ENCODE measurements at places on chromosomes 2 and 18.

DNA sequence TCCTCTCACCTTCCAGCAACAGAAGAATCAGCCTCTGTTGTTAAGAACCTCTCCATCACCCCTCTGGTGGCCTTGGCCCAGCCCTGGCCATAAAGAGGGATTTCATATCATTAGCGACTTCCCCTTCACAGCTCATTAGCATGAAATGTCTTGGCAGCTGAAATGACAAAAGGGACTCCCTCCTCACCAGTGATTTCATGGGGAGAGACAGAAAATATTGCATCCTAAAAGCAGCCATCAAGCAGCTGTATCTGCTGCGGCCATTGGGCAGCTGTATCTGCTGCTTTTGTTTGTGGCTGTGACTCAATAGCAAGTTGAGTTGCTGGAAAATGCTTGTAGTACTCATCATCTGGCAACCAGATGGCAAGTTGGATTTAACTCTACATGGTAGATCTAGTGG, 105.9 kb upstream of the RMDN2 start:
- no peak for DNase-seq

DNA sequence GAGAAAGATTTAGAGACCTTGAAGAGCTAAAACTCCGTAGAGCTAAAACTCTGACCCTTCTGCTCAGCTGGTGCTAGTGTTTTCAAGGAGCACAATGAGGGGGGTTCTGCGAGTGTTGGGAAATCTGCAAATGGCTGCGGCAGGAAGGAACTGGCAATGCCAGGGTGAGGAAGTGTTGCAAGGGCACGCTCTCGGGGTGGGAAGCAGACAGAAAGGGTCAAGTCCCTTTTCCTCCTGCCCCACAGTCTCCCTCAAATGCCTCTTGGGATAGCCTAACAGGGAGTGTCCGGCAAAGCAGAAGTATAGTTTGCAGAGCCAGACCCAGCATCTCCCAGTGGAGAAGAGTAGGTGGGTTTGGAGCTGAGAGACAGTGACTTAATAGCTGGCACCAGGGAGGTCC, 60.5 kb downstream of the NCAPH start:
- DNase-seq: no peak

DNA sequence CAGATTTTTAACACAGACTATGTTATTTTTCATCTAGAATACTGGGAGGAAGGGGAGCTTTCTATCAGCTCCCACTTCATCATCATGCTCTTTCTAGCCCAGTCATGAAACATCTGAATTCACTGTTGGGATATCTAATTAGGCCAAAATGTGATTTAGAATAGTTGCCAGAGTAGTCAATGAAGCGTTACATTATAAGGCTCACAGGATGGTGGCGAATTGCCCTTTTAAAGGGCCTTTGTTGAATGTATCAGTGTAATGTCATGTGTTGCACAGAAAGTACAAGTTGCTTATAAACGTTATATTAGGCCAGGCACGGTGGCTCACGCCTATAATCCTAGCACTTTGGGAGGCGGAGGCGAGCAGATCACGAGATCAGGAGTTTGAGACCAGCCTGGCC, 45.6 kb downstream of the PDE1A start:
- DNase-seq: no peak

- DNase-seq: no peak
Observed at GRCh38 chr18:36867056-36867455, 38.1 kb downstream of the KIAA1328 start.

DNA sequence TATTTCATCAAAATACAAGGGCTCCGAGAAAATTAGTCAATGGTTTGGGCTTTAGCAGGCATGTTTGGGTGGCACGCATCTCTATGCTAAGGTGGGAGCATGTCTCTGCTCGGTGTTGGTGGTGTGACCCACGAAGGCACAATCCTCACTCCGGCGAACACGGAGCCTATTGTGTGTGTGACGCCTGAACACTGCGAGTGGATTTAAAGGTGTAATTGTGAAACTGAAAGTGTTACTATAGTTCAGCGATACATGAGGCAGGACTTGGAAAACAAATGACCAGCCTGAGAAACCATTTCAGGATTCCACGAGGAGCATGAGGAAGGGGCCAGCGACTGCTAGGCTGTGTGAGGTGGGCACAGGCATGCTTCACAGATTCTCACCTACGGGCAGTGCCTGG, 41.7 kb upstream of the LDLRAD4 start:
- no peak for DNase-seq

DNA sequence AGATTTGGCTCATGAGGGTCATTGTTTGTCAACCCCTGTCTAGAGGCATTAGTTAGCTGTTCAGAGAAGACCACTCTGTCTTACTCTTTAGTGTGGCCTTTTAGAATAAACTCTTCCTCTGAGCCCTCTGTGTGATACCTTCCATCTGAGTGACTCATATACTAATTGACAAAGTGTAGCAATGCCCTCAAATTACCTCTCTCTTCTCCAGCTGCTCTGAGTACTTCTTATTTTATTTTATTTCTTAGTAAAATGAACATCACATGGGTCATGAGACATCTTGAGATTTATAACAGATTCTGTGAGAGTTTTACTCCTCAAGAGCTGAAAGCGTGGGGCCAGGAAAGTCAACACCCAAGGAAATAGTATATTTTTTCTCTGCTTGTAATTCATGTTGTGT, 67.4 kb downstream of the KCTD18 start:
- no peak for DNase-seq

DNA sequence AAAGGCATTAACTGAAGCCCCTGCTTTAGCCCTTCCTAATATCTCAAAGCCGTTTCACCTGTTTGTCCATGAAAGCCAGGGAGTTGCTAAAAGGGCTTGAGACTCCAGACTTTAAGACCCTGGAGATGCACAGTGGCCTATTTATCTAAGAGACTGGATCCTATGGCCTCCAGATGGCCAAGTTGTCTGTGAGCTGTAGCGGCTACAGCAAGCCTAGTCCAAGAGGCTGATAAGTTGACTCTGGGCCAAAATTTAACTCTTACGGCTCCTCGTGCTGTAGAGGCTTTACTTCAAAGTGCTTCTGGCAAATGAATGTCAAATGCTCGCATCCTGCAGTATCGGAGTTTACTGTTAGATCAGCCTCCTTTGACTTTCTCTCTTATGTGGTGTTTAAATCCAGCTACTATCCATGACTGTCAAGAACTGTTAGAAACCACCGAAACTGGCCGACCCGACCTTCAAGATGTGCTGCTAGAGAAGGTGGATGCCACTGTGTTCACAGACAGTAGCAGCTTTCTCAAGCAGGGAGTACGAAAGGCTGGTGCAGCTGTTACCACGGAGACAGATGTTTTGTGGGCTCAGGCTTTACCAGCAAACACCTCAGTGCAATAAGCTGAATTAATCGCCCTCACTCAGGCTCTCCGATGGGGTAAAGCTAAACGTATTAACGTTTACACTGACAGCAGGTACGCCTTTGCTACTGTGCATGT, 336.7 kb upstream of the CNTNAP5 start:
- no peak for DNase-seq

DNA sequence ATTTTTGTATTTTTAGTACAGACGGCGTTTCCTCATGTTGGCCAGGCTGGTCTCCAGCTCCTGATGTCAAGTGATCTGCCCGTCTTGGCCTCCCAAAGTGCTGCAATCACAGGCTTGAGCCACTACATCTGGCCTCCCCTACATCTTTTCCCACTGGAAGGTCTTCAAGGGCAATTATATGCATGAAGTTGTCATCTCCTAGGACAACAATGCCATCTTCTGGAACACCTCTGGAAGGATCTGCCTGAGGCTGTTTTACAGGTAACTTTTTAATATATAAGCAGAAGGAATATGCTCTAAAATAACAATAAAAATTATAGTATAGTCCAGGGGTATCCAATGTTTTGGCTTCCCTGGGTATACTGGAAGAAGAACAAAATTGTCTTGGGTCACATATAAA, 321.4 kb downstream of the AFF3 start:
- no peak for DNase-seq

DNA sequence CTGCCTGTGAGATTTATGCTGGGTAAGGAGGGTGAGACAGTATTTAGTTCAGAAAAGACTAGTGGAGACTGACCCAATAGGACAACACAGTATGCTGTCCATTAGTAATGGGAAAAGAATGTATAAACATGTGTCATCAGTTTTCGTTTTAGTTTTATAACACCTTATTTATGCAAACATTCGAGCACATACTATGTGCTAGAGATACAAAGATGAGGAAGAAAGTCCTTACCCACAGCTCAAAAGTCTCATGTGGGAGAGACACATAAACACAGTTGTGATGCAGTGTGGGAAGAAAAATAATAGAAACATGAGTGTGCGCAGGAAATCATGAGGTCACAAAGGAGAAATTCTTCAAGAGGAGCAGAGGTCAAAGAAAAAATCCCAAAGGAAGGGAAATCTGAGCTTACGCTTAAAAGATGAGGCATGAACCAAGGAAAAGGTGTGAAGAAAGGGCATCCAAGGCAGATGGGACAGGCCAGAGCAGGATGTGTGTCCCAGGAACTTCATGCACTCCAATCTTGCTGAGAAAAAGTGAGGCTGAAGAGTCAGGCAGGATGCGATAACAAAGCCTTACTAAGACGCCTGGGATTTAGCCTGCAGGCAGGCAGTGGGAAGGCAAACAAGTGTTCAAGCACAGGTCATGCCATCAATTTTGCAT, 8.1 kb downstream of the METTL21A start:
- no peak for DNase-seq

- no peak for DNase-seq
Observed at GRCh38 chr2:218644721-218645120, 14.7 kb downstream of the ZNF142 start.

- DNase-seq: no peak
Observed at GRCh38 chr2:171763602-171764001, 76.3 kb downstream of the DYNC1I2 start.

GRCh38 chr2:174682007-174682577, 82.2 kb downstream of the CHRNA1 start:
- no peak for DNase-seq

- DNase-seq: no peak
Observed at GRCh38 chr2:43114210-43114609, 112.2 kb downstream of the ZFP36L2 start.

DNA sequence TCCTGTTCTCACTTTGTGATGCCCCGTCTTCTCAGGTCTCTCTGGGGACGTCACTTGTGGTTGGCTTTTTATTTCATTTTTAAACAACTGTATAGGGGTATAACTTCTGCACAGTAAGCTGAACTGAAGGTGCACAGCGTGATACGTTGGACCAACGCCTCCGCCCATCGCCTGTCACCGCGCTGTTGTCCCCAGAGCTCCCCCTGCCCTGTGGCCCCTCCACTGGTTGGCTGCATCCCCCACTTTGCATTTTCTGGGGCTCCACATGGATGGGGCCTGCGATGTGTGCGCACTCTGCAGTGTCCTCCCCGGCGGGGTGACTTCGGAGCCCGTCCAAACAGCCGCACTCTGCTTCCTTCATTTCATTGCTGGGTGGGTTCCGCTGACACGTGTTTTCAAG, 14.3 kb downstream of the GPR35 start:
- no peak for DNase-seq

GRCh38 chr2:46999857-47000678, 84.5 kb upstream of the MCFD2 start:
- no peak for DNase-seq

GRCh38 chr2:120239488-120240287, 13.0 kb upstream of the RALB start:
- no peak for DNase-seq

DNA sequence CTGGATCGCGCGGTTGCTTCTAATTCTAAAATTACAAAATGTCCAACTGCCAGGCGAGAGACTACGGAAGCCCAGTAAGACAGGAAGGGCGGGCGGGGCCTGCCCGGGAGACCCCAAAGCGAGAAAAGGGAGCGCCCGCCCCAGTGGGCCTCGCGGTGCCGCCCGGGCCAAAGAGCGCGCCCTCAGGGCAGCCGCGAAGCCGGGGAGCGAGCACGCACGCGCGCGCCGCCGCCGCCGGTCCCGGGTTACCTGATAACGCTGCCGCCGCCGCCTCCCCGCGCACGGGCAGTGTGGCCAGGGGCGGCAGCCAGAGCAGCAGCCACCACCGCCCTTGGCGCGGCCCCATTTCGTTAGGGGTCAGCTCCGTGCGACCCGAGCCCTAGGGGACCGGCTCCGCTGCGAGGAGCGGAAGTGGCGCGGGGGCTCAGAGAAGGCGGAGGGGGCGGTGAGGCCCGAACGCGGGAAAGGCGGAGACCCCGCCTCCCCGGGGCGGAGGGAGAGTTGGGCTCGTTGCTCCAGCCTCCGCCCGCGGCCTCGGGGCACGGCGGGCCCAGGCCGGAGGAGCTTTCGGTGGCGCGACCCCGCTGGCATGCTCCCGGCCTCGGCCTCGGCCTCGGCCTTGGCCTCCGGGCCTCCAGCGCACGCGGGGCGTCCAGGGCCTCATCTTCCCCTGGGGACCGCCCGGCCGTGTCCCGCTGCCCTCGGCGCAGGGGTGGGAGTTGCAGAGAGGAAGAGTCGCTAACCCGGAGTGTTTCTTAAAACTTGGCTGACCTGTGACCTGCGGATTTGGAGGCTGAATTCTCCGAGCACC, at the start of gene NEMP2:
TSS of gene NEMP2 (minus strand) at position 413 of the 811 bp plus-strand sequence. CDS start at position 346, 67 bp downstream.
- no peak for DNase-seq

DNA sequence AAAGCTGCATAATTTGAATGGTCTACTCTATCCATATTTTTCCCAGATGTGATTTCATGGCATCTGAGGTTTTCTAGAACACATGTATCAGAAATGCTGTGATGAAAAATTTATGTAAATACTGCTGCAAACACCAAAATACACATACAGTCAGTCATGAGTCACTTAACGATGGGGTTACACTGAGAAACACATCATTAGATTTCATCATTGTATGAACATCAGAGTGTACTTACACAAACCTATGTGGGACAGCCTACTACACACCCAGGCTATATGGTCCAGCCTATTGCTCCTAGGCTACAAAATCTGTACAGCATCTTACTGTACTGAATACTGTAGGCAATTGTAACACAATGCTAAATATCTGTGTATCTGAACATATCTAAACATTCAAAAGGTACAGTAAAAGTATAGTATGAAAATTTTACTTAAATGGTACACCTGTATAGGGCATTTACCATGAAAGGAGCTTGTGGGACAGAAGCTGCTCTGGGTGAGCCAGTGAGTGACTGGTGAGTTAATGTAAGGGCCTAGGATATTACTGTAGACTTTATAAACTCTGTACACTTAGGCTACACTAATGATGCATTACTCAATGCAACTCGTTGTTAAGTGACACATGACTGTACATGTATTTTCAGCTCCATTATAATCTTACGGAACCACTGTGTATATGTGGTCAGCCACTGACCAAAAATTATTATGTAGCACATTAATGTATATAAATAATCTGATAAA, 33.5 kb downstream of the PNO1 start:
- no peak for DNase-seq

DNA sequence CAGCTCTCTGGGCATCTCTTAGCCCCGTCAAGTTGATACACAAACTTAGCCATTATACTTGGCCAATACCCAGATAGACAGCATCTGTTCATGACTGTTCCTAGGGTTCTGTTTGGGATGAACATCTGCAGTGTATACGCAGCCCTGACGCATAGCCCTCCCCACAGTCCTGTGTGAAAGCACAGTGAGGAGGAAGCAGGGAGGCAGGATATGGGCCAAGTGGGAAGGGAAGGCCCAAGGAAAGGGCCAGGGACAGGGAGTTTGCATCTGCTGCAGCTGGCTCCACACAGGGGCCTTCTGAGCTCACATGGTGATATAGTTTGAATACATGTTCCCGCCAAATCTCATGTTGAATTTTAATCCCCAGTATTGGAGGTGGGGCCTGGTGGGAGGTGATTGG, 80.2 kb downstream of the CMPK2 start:
- no peak for DNase-seq
